Islet precursor cell (in vitro differentiated cells): ENCODE measurements at places on chromosomes 6 and 20.
A peak's percentile ranks its signal among the peaks of the same experiment; 100 is the strongest.

- DNase-seq, result no peak
Measured at GRCh38 chr6:149860834-149861602, 3.1 kb downstream of the LRP11 start.

- no peak for DNase-seq
Measured at GRCh38 chr20:5513975-5514516, 197.3 kb upstream of the PROKR2 start.

DNA sequence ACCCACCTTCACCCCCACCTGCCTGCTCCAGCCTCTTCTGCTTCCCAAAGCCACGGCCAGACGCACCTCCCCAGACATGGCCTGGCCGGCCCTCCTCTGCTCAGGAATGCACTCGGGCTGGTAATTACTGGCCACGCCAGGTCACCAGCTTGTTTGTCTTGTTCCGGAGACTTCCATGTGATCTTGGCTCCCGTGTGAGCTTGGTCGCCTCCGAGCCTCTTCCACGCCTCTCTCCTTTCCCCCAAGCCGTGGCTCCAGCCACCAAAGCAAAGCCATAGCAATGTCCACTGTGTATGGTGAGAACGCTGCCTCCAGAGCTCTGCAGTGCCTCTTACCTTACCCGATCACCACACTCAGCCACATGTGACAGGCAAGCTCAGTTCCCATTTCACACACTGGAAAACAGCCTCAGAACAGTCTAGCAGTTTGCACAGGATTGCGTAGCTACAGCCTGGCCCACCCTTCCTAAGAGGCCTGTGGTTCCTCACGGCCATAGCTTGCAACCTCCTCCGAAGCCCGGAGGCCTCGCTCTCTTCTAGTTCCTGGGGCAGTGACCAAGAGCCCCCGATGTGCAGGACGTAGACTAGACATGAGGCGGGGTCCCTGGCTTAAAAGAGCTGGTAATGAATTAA is 48.1 kb upstream of the AFDN start:
- DNase-seq, result peak; percentile 94

DNA sequence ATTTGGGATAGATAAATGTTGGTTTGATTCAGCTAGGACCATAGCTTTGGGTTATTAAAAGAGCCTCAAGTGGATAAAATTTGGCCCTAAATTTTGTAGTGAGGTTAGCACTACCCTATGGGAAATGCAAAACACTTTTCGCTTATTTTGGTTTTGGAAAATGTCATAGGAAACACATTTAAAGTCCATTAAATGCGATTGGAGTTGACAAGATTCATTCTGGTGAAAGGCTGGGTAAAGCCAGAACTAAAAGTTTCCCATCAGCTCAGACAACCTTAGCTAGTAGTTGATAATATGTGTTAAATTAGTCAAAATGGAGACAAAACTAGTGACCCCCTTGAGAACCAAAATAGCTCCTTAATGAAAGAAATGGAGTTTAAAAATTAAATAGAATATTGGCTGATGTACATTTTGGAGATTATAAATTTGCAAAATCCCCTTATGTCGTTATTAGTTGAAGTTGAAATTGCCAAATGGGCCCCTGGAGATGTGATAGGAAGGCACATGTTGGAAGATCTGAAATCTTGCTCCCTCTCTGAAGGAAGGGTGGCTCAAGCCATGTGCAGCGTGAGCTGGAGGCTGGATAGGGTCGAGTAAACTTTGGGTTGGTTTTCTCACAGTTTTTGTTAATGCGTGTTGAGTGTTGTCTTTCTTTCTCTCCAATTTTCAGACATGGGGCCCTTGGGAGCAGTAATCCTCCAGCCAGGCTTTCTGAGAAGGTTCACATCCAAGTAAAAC is 72.8 kb downstream of the CD83 start:
- no peak for DNase-seq

DNA sequence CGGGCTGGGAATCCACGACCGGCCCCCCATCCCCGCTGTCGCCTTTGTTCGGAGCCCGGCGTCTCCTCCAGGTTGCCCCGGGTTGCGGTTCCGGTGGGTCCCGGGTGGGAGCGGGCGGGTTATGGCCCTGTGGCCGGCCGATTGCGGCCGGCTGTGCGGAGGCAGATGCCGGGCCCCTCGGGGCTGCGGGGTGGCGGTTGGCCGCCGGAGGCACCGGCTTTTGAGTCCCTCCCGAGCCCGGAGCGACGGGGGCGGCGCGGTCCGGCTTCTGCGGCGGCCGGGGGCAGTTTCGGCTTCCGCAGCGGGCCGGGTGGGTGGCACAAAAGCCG is 431 bp downstream of the LOC128125822 start:
- DNase-seq, result no peak

- DNase-seq, result no peak
Measured at GRCh38 chr20:15656124-15656523, 917.1 kb downstream of the KIF16B start.

- DNase-seq, result no peak
Measured at GRCh38 chr6:12941422-12941821, 224.9 kb downstream of the PHACTR1 start.

- DNase-seq, result no peak
Measured at GRCh38 chr6:101907356-101908217, 514.1 kb downstream of the GRIK2 start.

- DNase-seq, result no peak
Measured at GRCh38 chr6:134753001-134753400, 196.9 kb downstream of the ALDH8A1 start.

DNA sequence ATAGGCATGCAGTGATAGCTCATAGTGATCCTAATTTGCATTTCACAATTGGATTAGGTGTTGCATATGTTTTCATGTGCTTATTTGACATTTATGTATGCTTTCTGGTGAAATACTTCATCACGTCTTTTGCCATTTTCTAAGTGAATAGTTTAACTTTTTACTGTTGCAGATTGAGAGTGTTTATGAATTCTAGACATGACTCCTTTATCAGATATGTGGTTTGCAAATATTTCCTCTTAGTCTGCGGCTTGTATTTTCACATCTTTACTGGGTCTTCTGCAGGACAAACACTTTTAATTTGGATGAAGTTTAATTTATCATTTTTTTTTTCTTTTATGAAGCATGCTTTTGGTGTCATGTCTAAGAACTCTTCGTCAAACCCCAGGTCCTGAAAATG is 39.2 kb downstream of the CCN2 start:
- no peak for DNase-seq

DNA sequence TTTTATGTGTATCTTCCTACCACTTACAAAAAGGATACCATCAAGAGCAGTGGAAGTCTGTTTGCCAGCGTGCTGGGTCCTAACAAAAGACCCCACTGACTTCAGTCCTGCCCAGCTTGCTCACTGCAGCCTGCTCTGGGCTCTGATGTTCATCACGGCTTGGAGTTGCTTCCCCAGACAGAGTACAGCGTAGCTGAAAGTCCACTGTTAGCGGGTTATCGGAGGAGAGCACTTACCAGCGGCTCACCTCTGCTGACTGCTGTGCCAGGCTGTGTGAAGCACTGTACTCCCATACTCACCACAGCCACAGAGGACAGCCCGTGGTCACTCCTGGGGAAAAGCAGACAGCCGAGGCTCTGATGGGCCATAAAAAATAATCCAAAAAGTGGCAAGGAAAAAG is 40.2 kb downstream of the CTCFL start:
- DNase-seq, result no peak

DNA sequence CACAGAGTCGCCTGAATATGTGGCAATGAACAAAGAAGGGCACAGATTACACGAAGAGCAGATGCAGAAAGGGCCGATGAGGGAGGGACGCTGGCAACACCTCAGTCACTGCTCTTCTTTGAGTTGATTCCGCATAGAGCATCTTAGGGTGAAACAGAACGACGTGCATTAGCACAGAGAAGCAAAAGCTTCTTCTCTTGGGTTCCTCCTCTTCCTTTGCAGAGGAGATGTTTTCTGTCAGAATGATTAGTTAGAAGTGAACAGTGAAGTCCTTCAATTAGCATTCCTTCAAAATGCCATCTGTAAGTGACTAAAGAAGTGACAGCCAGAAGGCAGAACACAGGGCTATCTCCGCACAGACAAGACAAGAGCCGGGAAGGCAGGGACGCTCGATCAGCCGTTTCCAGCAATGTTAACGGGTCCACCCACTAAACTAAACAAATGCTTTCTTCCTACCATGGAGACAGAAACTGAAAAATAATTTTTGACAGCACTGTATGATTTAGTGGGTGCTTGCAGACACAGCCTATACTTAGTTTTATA is 219.8 kb upstream of the AGPAT4 start:
- DNase-seq, result peak; percentile 65

DNA sequence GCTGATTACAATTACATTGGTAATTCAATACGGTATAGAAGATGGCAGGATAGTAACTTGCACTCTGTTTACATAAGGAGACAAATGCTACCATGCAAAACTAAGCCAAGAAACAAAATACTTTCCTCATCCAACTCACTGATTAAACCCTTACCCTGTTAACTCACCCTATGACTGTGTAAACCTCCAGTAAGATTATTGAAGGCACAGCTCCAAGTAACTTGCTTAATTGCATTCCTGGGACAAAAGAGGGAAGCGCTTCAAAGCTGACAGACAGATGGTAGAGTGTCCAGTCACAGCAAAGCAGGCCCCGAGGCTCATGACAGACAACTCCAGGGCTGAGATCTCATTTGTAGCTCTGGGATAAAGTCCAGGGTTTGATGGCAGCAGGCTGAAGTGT is 6.9 kb upstream of the KIF16B start:
- peak; percentile 91 for DNase-seq

- DNase-seq, result no peak
Measured at GRCh38 chr6:13808801-13809200, 5.6 kb downstream of the MCUR1 start.

DNA sequence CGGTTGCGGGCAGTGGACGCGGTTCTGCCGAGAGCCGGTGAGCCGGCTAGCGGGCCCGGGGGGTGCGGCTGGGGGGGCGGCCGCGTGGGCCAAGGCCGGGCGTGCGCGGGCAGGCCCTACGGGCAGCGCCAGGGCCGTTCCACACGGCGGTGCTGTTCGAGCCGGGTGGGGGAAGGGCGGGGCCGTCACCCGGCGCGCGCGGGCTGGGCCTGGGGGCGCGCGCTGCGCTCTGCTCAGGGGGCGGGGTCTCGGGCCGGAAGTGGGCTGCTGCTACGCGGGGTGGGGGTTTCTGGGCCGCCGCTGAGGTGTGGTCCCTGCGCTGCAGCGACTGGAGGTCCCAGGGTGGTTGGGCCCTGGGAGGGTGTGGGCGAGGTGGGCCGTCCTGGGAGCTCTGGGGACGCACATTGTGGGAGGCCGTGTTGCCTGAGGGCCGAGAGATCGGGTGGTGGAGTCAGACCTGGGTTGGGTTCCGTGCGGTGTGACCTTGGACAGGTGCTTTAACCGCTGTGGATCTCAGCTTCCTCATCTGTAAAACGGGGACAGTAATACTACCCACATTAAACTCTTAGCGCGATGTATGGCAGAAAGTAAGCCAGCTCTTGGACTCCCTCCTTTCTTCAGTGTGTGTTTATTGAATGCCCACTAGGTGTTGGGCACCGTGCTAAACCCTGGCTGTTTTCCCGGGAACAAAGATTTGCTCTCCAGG is 391 bp downstream of the MAPRE1 start:
- DNase-seq, result peak; percentile 93

DNA sequence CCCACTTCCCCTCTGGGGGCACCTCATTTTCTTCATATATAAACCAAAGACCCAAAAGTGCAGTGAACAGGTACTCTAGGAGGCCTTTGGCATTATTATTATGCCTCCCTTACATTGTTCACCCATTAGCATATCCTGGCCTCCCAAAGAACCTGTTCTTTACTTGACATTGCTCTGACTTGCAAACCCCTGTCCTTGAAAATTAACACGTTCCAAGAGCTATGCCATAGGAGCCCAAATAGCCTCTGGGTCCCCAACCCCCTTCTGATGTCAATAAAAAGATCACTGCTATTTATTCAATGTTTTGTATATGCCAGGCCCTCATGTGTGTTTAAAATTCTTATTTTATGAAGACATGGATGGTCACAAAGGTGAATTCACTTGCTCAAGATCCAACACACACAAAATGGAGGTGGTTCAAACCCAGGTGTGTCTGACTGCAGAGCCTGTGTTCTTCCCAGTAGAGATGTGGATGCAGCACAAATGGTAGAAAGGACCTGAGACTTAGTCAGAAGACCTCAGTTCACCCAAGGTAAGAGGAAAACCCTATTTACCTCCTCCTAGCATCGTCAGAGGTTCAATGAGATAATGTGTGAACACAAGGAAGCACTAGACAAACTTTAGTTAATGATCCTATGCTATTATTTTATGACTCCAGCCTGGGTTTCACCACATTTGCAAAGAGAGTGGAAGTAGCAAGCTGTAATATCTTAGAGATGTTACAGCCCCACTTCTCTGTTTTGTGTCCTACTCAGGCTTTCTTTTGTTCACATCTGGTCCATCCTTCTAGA is 36.6 kb downstream of the BCL2L1 start:
- no peak for DNase-seq

- no peak for DNase-seq
Measured at GRCh38 chr20:18722371-18722770, 91.2 kb upstream of the SCP2D1 start.

DNA sequence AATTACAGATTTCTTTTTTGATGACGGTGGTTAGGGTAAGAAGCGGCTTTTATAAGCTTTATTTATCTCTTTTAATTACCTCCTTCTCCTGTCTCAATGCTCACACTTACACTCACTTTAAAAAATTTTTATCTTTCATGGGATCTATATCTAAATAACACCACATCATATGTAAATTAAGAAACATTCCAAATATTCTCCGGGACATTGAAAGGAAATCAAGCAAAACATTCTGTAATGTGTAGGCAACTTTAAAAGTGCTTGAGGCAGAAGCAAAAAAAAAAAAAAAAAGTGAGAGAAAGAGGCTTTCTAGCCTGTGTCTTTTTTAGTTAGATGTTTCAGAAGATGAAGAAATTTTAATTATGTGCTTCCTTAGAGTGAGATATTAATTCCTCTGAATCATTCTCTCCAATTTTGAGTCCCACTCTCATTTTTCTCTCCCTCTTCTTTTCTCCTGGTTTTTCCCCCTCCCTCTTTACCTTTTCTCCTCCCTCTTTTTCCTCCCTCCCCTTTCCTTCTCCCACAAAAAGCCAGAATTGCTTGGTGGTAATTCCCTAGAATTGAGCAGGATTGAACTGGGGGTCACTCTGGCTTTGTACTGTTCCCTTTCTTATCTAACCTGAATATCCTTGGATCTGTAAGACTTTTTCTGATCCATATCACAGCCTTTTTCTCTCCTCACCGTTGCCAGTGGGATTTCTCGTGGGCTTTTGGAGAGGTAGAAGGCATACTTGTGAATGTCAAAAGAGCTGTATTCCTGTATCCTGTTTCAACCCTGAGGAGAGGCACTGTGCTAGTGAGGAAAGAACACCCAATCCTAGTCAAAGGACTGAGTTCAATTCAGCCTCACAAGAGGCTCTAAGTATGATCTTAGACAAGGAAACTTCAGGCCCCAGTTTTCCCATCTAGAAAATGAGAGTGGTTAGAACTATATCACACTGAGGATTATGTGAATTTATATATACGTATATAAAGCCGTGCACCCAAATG is 30.4 kb downstream of the KCNQ5 start:
- no peak for DNase-seq

- DNase-seq, result no peak
Measured at GRCh38 chr6:170378502-170378901, 71.9 kb downstream of the FAM120B start.

DNA sequence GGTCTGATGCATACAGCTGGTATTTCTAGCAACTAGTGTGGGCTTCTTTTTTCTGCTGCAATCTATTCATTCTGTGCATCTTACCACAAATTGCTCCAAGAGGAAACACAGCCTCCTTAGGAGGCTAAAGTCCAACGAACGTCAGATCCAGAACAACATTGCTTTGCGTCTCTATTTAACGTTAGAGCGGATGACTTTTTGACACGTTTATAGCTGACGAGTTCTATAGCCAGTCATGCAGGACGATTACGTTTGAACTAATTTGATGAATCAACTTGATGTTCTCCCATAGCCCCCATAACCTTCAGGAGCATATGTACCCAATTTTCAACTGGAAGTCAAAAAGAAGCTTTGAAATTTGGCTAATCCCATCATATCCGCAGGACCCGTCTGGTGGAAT is 59.9 kb downstream of the TSHZ2 start:
- no peak for DNase-seq
